ENCODE measurements at places on chromosomes 11 and 22.

DNA sequence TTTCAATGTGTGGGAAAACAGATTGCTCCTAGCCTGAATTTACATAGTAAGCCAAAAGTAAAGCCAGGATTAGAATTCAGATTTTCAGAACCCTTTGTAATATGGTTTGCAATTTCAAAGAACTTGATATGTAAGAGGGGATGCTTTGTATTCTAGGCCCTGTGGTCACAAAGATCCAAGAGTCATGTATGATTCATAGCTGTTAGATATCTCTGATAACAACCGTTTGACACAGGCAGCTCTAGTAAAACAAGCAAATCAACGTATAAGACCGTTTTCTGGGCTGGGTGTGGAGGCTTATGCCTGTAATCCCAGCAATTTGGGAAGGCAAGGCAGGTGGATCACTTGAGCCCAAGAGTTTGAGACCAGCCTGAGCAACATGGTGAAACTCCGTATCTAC, 79.6 kb downstream of the EMSY start:
- no peak for DNase-seq

DNA sequence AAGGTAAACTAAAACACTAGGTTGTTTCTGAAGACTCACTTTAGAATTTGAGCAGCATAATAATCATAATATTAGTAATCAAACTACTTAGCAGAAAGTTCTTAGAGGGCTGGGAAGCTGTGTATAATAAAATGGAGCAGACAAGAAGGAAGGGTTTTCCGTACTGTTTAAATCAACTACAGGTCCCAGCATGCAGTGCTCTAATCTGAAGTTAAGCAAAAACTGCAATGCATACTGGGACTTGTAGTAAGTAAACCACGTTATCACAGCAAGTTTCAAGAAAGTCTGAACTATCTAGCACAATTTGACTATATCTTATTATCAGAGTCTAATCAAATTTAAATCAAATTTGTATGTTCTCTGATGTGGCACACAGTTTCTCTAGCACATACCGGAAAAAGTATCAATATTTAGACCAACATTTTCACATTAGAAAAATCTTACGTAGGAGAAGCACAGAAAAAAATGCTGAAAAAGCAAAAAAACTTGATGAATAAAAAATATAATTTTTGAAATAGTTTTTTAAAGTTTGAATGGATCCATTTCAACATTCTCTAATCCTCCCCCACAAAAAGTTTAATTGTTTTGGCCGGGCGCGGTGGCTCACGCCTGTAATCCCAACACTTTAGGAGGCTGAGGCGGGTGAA, 8.2 kb downstream of the PHF21A start:
- DNase-seq, result no peak

GRCh38 chr22:25281675-25282345, 62.4 kb downstream of the CRYBB2 start:
- DNase-seq, result peak; percentile 10

- no peak for DNase-seq
These were observed 128.0 kb downstream of the RBFOX2 start for GRCh38 chr22:35900483-35901168.

DNA sequence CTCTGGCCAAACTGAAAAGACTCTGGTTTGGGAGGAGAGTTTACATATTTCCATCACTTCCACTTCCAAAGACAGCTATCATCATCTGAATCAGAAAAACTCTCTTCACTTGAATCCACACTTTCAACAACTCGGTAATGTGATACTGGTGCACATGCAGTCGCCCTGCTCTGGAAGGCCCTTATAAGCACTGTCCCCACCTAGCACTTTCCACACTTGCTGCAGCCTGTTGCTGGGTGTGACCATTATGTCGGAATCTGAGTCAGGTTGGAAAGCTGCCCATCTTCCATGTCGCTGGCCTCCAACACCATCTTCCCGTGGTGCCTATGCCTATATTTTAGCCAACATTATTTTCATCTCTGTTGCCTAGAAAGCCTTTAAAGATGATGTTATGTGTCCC, 1.1 kb upstream of the OR10A5 start:
- DNase-seq, result no peak

DNA sequence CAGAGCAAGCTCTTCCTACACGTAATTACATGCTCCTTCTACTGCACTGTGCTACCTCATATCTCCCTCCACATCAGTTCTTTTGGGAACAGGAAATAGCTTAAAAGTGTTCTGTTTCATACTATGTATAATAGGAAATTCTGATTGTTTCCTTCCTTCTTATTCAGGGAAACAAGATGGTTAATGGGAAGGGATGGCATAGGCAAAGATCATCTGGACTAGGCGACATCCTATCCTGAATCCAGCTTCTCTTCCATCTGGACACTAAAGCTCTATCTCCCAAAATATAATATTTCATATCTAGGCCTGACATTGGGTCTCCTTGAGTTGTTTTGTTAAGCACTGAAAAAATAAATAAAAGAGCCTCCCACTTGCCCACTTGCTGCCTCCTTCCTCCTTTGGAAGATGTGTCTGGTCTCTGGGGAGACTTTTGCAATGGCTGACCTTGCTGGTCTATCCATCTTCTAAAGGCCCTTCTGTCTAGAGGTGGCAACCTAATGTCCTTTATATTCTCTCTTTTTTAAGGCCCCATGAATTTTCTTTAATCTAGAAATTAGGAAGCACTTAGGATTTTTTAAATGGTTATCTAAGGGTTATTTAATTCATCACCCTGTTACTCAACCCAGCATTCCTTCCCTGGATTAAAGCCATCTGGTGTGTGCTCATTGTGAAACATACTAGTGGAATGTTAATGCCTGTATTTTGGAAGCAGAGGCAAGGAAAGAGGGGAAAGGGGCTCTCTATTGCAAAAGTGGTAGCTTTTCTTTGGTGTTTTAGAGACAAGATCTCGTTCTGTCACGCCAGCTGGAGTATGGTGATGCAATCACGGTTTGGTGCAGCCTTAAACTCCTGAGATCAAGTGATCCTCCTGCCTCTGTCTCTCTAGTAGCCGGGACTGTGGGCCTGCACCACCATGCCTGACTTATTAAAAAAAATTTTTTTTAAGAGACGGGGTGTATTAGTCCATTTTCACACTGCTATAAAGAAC, 20.6 kb downstream of the CLMP start:
- peak; percentile 36 for DNase-seq

GRCh38 chr11:128021349-128022006, 565.9 kb downstream of the ETS1 start:
- no peak for DNase-seq

DNA sequence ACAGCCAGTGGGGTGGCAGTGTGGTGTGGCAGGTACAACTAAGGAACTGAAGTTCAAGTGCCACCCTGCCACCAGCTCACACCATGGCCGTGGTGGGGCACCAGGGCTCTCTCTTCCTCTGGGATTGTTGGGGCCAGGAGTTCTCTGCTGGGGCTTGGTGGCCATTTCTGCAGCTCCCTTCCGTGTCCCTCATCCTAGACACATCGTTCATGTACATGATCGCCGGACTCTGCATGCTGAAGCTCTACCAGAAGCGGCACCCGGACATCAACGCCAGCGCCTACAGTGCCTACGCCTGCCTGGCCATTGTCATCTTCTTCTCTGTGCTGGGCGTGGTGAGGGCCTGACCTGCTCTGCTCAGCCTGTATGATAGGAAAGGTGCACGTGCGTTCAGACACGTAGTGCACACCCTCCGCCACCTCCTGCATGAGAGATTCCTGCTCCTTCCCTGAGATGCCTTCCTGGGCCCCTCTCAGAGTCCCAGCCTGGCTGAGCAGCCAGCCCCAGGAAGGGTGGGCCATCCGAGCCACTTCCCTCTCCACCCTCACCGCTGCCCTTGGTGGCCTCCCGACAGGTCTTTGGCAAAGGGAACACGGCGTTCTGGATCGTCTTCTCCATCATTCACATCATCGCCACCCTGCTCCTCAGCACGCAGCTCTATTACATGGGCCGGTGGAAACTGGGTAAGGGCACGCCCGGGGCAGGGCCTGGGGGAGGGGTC, 7.3 kb upstream of the TAGLN start:
- no peak for DNase-seq

DNA sequence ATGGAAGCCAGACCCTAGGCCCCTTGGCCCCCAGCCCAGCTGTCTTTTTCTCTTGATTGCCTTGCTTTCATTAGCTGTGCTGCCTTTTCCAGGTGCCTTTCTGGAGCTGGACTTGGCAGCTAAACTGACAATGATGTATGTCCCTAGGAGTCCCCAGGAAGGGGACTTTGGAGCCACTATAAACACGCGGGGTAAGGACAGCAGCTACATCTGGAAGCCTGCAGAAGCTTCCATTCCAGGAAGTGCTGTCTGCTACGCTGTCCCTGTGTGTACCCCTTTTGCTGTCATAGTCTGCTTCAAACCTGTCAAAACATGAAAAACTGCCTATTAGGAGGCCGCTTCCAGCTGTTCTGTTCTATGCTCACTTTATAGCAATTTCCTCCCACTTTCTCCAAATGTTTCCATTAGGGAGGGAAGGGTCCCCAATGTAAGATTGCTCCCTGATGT, 153.3 kb upstream of the RAG2 start:
- DNase-seq, result peak; percentile 28

- DNase-seq, result no peak
These were observed 82.9 kb downstream of the MAML2 start for GRCh38 chr11:96260067-96260511.

DNA sequence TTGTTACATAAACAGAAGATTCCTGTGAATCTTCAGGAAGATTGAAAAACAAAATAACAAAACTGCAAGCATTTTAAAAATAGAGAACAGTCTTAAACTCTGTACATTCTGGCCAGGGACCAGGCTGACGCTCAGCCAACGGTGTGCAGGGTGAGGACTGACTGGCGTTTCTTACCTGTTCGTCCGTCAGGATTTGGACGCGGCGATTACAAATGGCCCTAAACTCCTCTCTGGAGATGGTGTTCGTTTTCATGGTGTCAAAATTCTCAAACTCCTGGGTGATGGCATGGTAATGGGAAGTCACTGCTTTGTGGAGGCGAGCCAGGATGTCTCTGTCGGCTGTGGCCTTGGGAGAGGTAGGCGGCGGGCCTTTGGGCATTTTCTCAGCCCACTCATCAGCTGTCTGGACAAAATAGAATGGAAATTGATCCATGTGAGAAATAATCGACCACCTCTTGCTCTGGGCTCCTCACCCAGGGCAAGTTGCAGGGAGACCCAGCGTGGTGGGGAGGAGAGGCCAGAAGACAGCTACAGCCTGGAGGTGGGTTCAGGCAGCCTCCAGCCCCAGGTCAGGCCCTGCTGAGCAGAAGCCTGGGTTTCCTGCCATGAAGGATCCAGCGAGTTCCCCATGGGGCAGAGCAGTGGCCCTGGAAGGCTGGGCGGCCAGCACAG, 143.0 kb downstream of the MPPED1 start:
- DNase-seq, result no peak

- no peak for DNase-seq
These were observed 1332.5 kb downstream of the BRD1 start for GRCh38 chr22:48494968-48495750.

DNA sequence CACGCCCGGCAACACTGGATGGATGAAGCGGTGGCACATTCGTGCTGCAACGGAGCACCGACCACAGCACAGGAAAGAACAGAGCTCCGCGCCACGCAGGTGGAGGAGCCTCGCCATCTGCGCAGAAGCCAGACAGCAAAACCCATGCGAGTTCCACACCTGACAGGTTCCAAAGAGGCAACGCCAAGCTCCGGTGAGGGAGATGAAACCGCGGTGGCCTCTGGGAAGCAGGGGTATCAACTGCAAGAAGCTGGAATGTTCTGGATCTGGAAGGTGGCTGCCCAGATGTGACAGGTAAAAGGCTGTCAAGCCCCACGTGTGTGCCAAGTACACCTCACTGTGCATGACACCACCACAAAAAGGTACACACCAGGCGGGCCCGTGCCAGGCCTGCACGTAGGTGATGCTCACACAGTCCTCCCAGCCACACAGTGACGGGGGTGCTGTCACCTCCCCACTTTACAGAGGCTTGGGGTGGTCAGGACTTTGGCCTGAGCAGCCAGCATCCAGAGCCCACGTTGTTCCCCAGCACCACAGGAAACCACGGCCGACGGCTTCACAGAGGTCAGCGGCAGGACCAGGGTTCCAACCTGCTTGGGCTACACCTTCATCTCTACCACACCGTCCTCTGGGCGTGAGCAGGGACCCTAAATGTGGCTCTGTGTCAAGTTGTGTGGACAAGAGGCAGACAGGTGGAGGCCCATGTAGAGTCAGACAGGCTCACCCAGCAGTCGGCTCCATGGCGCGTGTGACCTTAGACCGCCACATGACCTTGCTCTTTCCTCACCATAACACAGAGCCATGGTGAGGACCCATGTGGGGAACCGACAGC, 19.7 kb upstream of the EFCAB6 start:
- no peak for DNase-seq

- no peak for DNase-seq
These were observed 1.2 kb downstream of the ATXN10 start for GRCh38 chr22:45672564-45673481.

DNA sequence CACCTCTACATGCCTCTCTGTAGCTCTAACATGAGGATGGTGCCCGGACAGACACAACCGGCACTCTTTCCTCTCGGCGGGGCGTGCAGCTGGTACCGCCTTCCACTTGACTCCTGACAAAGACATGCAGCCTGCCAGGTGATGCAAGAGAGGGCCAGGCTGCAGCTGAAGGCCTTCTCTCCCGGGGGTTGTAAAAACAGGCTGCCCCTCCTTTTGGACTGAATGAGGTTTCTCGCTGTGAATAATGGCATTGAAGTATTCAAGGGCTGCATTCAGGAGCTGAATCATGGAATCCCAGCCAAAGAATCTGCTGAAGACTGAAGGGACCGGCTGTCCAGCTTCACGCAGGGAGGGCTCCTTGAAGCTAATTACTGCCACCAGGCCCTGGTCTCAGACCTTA, 110.9 kb downstream of the GALNT18 start:
- no peak for DNase-seq

GRCh38 chr11:87712802-87713202, 462.4 kb downstream of the RAB38 start:
- no peak for DNase-seq

GRCh38 chr11:118222437-118222836, 2.4 kb downstream of the JAML start:
- no peak for DNase-seq

DNA sequence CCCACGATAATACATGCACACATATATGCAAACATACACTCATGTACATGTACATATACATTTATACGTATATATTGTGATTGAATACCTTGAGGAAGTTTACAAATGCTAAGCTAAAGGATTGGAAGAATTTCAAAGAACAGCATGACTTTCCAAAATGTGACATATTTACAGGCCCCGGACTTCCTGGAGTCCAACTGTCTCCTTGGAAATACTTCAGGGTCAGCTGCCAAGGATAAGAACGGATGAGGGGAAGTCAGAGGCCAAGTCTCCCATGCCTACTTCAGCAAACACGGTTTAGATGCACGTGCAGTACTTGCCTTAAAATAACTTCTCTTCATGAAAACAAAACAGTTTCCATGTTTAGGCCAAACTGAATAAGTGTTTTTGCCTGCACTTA, 213.6 kb downstream of the DYNC2H1 start:
- DNase-seq, result no peak
